ENCODE measurements at places on chromosomes 6 and 20.

GRCh38 chr20:8951164-8951563, 117.7 kb upstream of the PLCB4 start:
- DNase-seq = no peak

- no peak for DNase-seq
These were observed 203.4 kb downstream of the TTLL2 start for GRCh38 chr6:167528239-167528638.

GRCh38 chr6:20058121-20058905, 154.0 kb downstream of the MBOAT1 start:
- DNase-seq = no peak

DNA sequence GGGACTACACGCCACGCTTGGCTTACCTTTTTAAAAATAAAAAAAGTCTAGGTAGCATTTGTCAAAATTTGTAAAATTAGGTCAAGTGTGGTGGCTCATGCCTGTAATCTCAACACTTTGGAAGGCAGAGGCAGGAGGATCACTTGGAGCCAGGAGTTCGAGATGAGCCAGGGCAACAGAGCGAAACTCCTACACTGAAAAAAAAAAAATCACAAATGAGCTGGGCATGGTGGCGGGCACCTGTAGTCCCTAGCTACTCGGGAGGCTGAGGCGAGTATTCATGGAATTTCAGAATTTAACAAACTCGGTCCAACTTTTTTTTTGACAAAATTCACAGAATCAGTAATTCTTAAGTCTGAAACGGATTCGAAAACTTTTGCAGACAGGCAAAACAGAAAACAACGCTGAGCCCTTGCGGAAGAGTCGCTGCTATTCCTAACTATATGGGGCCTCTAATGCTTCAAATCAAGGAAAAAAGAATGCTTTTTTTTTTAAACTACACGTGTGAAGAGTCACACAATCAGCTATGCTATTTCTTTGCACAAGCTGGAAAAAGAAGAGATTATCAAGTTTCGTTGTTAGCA, 62.9 kb downstream of the GTF2H5 start:
- no peak for DNase-seq

- peak; percentile 78 for DNase-seq
These were observed 48.9 kb downstream of the ANKRD60 start for GRCh38 chr20:58179432-58180099.

GRCh38 chr6:111813237-111813636, 60.0 kb downstream of the FYN start:
- no peak for DNase-seq

- DNase-seq = no peak
These were observed 5.6 kb downstream of the ABHD16A start for GRCh38 chr6:31697555-31697954.

DNA sequence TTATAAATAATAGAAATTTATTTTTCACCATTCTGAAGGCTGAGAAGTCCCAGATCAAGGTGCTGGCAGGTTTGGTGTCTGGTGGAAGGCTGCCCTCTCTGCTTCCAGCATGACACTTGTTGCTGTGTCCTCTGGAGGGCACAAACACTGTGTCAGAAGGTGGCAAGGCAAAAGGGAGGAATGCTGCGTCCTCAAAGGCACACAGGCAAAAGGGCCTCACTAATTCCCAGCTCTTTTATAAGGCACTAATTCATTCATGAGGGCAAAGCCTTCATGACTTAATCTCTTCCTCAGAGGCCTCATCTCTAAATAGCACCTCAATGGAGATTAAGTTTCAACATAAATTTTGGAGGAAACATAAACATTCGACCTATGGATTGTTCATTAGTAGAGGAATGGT, 209.5 kb upstream of the SMLR1 start:
- no peak for DNase-seq

DNA sequence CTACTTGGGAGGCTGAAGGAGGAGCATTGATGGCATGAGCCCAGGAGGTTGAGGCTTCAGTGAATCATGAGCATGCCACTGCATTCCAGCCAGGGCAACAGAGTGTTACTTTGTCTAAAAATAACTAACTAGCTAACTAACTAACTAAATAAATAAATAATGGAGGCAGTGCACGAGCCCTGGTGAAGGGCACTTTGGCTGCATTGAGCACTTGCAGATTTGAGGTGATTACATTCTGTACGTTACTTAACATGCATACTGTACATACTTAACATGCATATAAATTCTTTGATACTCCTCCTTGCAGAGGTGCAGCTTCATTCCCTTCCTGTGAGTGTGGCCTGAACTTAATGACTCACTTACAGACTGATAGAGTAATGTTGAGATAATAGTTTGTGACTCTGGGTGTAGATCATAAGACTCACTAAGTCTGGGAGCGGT, 10.7 kb downstream of the HLA-A start:
- DNase-seq = no peak

DNA sequence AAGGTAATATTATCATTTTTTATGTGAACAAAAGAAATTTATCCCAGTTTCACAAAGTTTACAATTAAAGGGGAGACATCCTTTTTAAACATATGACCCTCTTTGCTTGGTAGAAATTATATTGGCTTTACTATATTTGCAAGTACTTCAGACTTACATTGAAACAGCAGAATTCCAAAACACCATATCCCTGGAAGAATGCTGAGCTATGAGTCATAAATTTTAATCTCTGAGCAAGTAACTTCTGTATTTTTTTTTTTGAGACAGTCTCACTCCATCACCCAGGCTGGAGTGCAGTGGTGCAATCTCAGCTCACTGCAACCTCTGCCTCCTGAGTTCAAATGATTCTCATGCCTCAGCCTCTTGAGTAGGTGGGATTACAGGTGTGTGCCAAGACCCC, 240.4 kb downstream of the TBC1D32 start:
- DNase-seq = no peak

DNA sequence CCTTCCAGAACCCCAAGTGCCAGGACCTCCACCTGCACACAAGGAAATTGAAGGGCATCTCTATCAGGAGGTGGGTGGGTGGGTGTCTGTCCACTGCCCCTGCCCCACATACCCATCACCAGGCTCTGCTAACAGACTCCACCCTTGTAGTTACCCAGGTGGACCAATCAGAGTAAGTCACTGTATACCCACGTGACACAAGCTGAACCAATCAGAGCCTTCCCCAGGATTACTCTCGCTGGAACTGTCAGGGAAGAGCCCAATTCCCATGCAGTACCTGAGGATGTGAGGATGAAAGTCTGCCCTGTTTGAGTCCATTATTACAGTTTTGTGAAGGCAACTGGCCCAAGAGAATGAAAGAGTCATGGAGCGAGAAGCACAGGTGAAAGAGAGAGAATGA, 4.2 kb downstream of the OCSTAMP start:
- no peak for DNase-seq

DNA sequence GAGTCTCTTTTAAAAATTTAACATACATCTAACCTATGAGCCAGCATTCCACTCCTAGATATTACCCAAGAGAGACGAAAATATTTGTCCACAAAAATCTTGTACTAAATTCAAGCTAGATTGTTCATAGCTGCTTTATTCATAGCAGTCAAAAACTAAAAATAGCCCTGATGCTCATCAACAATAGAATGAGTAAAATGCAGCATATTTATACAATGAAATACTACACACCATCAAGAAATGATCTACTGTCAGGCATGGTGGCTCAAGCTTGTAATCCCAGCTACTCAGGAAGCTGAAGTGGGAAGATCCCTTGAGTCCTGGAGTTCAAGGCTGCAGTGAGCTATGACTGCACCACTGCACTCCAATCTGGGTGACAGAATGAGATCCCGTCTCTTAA, 22.0 kb upstream of the SRC start:
- no peak for DNase-seq

GRCh38 chr6:109224994-109225393, 129.7 kb downstream of the CEP57L1 start:
- DNase-seq = no peak

DNA sequence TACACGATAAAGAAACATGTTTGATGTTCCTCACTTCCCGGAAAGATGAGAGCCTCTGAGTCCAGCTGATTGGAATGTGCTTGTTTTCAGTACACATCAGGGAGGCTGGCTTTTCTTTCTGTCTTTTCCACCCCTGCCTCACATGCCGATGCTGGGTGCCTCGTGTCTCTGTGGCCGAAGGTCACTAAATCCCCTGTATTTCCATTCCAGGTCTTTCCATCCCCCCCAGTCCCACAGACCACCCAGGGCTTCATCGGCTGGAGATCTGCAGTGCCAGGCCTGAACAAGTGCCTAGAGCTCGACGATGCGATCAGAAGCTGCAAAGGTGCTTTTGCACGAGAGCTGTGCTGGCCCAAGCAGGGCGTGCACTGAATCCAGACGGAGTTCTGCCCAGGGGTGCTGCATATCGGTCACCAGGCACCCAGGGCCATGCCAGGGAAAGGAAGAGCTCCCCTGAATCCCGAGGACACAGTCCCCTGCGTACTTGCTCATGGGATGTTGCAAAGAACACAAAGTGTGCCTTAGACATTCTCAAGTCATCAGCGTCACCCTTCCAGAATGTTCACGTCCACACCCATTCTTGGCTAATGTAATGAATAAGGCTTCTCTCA, 67.9 kb downstream of the ANKRD60 start:
- no peak for DNase-seq

- DNase-seq = no peak
These were observed 142.5 kb downstream of the CD164 start for GRCh38 chr6:109239651-109240321.

GRCh38 chr20:22403632-22404361, 180.6 kb downstream of the FOXA2 start:
- DNase-seq = no peak

- DNase-seq = peak; percentile 35
These were observed 45.8 kb downstream of the TM9SF4 start for GRCh38 chr20:32155017-32155981.

GRCh38 chr6:164128101-164128500, 713.6 kb downstream of the QKI start:
- no peak for DNase-seq

GRCh38 chr20:46089167-46089416, 670 bp downstream of the NCOA5 start:
- DNase-seq = peak; percentile 68

- DNase-seq = no peak
These were observed 37.6 kb downstream of the HMGN3 start for GRCh38 chr6:79196912-79197311.

DNA sequence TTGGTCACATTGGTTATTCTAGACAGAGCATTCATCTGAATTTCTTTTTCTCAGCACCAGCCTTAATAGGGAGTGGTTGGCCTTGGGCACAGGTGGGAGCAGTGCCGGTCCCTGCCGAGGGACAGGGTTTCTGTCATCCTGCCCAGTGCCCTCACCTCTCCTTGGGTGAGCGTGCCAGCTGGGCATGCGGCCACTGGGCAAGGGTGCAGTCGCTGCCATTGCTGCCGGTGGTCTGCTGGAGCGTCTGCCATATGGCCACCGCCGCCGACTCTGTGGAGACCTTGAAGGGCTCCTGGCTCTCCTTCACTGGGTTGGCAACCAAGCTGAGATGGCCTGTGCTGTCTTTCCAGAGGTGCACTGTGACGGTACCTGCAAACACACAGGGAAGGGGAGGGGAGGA, 16.4 kb upstream of the UQCC2 start:
- DNase-seq = no peak

- DNase-seq = no peak
These were observed 71.6 kb downstream of the TFAP2A start for GRCh38 chr6:10343320-10343719.

GRCh38 chr6:94133106-94133505, 713.7 kb upstream of the EPHA7 start:
- no peak for DNase-seq
